ENCODE measurements at places on chromosomes 7 and 10. TPM values are rescaled to one million over a fixed set of nuclear protein-coding genes. Genes with fewer than 3 reads are reported as not detected.

- no peak for DNase-seq
Measured at GRCh38 chr7:29881724-29882123, 75.4 kb downstream of the WIPF3 start.

DNA sequence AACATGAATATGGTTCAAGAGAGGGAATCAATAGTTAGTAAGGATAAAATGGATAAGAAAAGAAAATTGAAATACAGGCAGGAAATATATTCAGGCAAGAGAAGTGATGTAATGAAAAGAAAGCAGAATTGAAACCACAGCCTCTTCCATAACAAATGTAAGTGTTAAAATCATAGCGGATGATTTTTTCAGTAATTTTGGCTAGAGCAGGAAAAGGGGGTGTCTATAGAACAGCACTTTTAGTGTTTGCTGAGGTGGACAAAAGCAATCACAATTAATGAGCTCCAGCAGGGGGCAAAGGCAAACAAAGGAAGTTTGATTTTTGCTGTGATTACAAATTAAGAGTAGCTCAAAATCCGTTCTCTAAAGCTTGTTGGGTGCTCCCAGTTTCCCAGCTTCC is 79.0 kb downstream of the TRIL start:
- DNase-seq, result peak; percentile 8

- DNase-seq, result no peak
Measured at GRCh38 chr10:32981760-32982159, 23.7 kb upstream of the ITGB1 start.

DNA sequence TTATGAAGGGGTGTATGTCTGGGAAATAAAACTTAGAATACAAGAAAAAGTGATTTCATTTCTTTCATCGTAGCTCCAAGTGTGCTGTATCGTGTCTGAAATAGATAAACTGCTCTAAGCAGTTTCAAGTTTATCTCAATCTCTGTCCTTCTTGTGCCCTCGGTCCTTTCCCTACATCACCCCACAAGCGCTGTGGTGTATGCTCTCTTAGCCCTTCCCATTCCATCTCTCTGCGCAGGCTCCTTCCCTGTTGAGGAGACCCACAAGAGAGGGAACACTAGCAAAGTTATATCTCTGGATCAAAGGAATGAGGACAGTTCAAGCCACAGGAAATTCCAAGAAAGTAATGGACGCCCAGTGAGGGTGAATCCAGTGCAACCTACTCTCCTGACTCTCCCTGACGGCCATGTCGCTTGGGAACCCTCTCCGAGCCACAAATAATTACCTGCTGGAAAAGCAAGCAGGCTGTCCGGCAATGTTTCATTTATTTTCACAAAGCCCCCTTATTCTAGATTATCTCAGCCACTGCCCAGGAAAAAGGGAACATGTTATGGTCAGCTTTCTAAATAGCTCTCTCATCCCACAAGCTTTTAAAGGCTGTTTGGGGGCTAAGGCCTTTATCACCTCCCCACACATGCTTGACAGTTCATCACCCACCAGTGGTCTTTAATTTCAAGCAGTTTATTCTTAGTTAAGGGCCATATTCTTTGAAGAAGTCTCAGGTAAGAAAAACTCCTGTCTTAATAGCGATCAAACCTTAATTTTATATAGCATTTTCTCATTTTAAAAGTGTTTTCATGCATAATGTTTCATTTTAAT is 34.8 kb downstream of the LRRC4 start:
- no peak for DNase-seq

The PHYH gene
- total RNA-seq, result 9.7 TPM

The LIPA gene
- total RNA-seq, result 38.9 TPM

The SPDYE3 gene
- total RNA-seq, result not detected

The CPN1 gene
- not detected for total RNA-seq
